ENCODE measurements at places on chromosomes 7 and 10. TPM values are rescaled to one million over a fixed set of nuclear protein-coding genes. Genes with fewer than 3 reads are reported as not detected.

MRC1 gene
- 23.8 TPM for total RNA-seq

NRAP gene
- total RNA-seq: not detected

ICA1 gene
- total RNA-seq: 43.2 TPM

FBXL13 gene
- total RNA-seq: 0.39 TPM

ADRA2A gene
- 0.48 TPM for total RNA-seq

ACSM6 gene
- total RNA-seq: not detected

AKR1C8 gene
- not detected for total RNA-seq

HKDC1 gene
- 0.58 TPM for total RNA-seq

DYDC2 gene
- not detected for total RNA-seq

SYT15 gene
- total RNA-seq: not detected

SCART1 gene
- 0.44 TPM for total RNA-seq

IFT22 gene
- total RNA-seq: 27.5 TPM

EFCAB10 gene
- not detected for total RNA-seq

TUBAL3 gene
- total RNA-seq: not detected

CPA4 gene
- 27.7 TPM for total RNA-seq

SPACDR gene
- total RNA-seq: not detected

UCMA gene
- not detected for total RNA-seq

GIMAP1 gene
- 12.1 TPM for total RNA-seq

TMEM139 gene
- total RNA-seq: 1.1 TPM

WAC gene
- total RNA-seq: 57.2 TPM

ELMO1 gene
- total RNA-seq: 27.9 TPM

GDF2 gene
- total RNA-seq: not detected

NANOS1 gene
- 0.82 TPM for total RNA-seq

LRRN3 gene
- total RNA-seq: 0.76 TPM

AGR3 gene
- total RNA-seq: not detected

TMEM248 gene
- total RNA-seq: 107 TPM

METTL2B gene
- 21.8 TPM for total RNA-seq

MYOZ1 gene
- not detected for total RNA-seq

POT1 gene
- total RNA-seq: 22.3 TPM

CTTNBP2 gene
- 3.9 TPM for total RNA-seq

RNF32 gene
- total RNA-seq: 0.15 TPM

IRF5 gene
- total RNA-seq: not detected

RAMP3 gene
- total RNA-seq: not detected

FAM170B gene
- not detected for total RNA-seq

TAX1BP1 gene
- 73.1 TPM for total RNA-seq

FKBP9 gene
- total RNA-seq: 196 TPM

IFIT2 gene
- 7.9 TPM for total RNA-seq

FRA10AC1 gene
- 19.0 TPM for total RNA-seq

BEND7 gene
- 18.3 TPM for total RNA-seq

ABCA13 gene
- 0.44 TPM for total RNA-seq

LRRC4 gene
- 1.3 TPM for total RNA-seq

MLXIPL gene
- not detected for total RNA-seq

ZEB1 gene
- total RNA-seq: 105 TPM

NUTM2E gene
- 0.19 TPM for total RNA-seq

HOXA2 gene
- 0.24 TPM for total RNA-seq

NXPH1 gene
- total RNA-seq: not detected

MBL2 gene
- total RNA-seq: not detected

SLC39A12 gene
- not detected for total RNA-seq

HOXA7 gene
- total RNA-seq: 17.7 TPM

WEE2 gene
- not detected for total RNA-seq

IPMK gene
- 9.1 TPM for total RNA-seq

Data from glomerular endothelial cell (primary cell).